ENCODE measurements at places on chromosomes 12 and 14.

- no peak for DNase-seq
Measured at GRCh38 chr12:57741413-57741789, 2.9 kb upstream of the AGAP2 start.

DNA sequence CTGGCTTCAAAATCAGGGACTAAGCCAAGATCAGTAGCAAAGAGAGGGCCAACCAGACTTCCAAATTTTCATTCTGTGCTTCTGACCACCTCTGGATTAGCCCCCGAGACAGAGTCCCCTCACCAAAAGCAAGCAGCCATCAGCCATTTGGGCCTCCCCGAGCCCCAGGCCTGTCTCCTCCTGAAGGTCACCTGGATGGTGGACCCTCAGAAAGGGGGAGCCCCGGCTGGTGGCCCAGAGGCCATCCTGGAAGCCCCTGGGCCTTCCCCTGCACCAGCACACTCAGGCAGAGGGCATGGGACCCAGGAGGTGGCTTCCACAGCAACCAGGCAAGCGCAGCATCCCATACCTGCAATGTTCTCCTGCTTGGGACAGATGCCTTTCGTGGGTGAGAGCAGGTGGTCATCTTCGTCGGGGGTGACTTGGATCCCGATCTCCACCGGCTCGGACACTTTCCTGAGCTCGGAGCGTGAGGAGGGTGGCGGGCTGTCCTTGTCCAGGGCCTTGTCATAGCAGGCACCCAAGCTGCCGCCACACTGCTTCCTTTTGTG lies 14.8 kb downstream of the BCL11B start:
- DNase-seq, result peak; percentile 8

- no peak for DNase-seq
Measured at GRCh38 chr12:120049426-120049825, 60.4 kb downstream of the BICDL1 start.

GRCh38 chr12:64656429-64656828 lies 46.1 kb downstream of the RASSF3 start:
- no peak for DNase-seq

DNA sequence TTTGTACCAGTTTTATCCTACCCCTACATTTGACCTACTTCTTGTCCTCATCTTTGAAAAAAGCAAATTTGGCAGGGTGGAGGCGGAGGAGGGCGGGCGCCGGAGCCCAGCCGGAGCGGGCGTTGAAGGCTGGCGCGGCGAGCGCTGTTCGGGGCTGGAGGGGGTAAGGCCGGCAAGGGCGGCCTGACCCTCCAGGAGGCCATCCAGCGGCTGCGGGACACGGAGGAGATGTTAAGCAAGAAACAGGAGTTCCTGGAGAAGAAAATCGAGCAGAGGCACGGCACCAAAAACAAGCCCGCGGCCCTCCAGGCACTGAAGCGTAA lies 27.2 kb downstream of the FBXO34 start:
- DNase-seq, result no peak

DNA sequence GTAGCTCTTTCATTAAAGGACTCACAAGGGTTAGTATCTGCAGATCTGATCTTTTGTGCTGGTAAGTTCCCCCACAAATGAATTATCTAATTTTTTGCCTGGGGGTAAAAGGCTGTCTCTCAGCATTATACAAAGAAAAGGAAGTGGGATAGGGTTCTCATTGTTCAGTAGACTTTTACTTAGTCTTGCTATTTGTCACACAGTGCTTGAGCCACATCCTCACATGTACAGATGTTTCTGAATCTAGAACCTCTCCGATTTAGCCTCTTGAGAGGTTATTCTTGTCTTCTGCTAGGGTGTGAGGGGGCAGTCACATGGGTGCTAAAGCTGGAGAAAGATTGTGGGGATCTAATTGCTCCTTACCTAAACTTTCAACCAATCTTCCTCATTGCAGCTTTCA lies 93.0 kb downstream of the SLC41A2 start:
- no peak for DNase-seq

DNA sequence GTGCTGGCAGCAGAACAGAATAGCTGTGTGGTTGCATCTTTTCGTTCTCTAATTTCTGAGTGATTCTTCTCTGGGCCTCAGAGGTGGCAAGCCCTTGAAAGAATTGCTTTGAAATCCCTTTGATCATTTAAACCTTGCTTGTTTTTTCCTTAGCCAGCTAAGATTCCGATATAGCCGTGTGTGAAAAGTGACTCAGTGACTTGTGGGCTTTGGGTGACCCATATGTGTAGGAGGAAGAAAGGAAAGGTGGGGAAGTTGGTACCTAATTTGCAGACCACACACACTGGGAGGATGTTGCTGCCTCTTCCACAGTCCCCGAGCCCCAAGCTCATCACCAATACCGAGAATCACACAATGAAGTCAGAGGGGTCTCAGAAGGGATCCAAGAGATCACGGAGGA lies 18.8 kb downstream of the SLC24A4 start:
- DNase-seq, result peak; percentile 11

DNA sequence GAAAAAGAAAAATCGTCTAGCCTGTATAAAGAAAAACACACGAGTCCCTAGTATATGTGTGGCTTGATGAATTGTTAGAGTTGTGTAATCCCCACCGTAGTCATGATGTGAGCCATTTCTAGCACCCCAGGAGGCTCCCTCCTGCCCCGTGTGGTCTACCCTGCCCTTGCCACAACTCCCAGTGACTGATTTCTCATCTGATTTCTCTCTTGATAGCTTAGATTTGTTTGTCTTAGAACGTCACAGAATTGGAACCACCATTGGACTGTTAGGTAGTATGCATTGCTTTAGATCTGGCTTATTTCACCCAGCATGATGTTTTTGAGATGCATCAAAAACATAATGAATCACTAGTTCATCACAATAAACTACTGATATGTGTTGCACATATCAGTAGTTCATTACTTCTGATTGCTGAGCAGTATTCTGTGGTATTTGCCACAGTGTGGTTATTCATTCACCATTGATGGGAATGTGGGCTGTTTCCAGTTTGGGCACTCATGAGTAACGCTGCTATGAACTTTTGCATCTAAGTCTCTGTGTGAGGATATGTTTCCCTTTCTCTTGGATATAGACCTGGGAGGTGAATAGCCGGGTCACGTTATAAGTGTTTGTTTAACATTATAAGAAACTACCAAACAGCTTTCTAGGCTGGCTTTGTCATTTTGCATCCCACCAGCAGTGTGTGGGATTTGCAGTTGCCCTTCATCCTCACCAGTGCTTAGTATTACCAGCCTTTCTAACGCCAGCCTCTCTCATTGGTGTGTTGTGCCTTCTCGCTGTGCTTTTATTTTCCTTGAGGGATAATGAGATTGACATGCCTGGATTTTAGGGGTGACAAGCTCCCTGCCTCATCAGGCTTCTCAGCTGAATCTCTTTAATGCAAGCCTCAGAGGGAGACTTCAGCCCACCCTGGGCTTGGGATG lies 31.9 kb upstream of the NCOR2 start:
- DNase-seq, result no peak

DNA sequence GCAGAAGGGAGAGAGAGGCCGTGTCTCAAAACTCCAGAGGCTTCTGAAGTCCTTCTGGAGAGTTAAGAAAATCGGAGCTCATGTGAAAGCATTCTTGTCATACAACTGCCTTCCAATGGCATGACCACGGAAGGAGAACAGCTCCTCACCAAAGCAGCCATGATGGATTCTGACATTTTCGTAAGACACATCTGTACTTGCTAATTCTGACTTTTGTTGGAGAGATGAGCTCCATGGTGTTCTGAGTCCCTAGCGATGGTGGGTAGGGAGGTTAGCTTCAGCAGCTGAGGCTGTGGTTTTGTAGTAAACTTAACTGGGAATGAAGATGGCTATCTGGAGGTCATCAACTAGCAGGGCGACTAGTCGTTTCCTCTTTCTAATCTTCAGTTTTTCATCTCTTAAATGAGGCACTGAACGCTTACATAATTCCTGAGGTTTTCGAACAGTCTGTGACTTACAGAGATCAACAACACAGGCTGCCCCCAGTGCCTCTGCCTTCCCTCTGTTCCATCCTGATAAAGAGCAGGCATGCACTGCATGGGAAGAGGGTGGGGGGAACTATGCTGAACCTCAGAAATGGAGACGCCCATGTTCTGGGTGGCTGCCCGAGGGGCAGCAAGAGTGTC lies 28.6 kb upstream of the DICER1 start:
- no peak for DNase-seq

- DNase-seq, result no peak
Measured at GRCh38 chr12:53950437-53950773, 4.3 kb upstream of the HOXC12 start.

- no peak for DNase-seq
Measured at GRCh38 chr14:63435204-63435603, 108.0 kb downstream of the PPP2R5E start.

DNA sequence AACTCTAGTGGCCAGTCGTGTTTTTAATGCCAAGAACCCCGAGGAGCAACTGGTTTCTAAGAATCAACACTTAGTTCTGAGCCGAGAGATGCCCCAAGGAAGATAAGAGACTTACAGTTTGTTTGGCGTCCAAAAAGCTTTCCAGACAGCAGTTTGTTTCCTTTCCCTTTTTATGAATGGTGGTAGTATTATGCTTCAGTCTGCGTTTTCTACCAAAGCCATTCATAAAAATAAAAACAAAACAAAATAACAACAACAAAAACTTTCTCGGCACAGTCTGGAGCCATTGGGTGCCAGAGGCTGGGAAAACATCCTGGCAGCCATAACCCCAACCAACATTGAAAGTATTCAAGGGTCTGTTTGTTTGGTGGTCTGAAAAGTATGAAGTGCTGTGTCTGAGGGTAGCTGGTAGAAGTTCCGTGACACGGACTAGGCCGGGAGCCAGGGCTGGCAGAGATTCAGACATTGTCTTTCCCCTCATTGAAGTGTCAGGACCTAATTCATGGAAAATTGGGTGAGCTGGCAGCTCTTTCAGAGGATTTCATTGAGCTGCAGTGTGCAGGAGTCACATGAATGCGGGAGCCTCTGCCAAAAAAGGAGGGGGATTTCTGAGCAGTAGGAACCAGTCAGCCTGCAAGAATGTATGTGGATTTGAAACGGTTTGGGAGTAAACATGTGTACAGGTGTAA lies 124.2 kb downstream of the HMGA2 start:
- no peak for DNase-seq

GRCh38 chr12:79127271-79127751 lies 262.7 kb downstream of the SYT1 start:
- DNase-seq, result no peak

GRCh38 chr14:61254808-61255526 lies 26.2 kb downstream of the TMEM30B start:
- DNase-seq, result no peak

- no peak for DNase-seq
Measured at GRCh38 chr12:75917715-75918114, 113.9 kb downstream of the PHLDA1 start.

GRCh38 chr12:12524128-12524527 lies 38.5 kb downstream of the DUSP16 start:
- no peak for DNase-seq

- DNase-seq, result no peak
Measured at GRCh38 chr14:59195912-59196311, 7.4 kb downstream of the DAAM1 start.

DNA sequence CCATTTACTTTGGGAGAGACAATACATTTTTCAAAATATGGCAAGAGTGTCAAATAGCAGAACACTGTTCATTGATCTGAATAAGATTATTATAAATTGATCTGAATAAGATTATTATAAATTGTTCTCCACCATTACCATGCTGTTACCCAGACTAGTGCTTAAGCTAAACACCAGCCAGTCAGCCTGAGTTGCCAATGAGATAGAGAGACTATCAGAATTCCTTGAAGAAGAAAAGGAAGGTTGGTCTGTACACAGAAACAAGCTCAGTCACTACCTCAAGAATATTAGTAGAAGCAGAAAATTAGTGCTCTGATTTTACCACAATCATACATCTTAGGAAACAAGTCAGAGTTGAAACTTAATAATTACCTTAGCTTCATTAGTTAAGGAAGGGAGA lies 469.8 kb downstream of the FOXG1 start:
- no peak for DNase-seq

GRCh38 chr12:42862055-42862454 lies 272.5 kb upstream of the PRICKLE1 start:
- DNase-seq, result no peak

GRCh38 chr12:42793166-42793565 lies 203.6 kb upstream of the PRICKLE1 start:
- no peak for DNase-seq

DNA sequence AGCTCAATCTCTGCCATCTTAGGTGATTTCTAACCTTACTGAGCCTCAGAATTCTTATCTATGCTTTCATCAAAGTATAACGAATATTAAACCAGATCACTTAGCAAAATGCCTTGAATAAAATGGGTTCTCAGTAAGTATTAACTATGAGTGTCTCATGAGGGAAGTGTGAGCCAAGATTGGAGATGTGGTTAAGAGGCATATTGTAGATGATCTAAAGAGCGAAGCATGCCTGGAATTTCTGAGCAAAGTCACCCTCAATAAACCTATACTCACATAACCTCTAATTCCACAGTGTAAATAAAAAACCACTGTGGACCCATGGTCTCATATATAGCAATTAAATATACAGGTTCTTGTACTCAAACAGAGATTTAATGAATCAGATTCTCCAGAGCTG lies 193.1 kb upstream of the FSCB start:
- DNase-seq, result no peak

- no peak for DNase-seq
Measured at GRCh38 chr12:117452112-117452511, 90.7 kb upstream of the NOS1 start.

DNA sequence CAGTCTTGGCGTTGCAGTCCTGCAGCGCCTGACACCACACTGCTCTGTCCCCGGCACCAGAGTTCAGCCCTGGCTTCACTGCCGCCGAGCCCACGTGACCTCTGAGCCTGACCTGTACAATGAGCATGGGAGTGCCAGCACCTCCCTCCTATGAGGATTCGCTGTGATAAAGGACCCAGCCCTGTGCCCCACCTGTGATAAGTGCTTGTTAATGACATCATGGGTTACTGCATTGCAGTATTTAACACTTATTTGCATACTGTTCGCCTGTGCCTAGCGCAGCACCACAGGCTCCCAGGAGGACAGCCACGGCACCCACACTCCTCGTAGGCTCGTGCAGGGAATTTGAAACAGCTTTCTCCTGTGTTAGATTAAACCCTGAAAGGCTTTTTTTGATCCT lies 118.2 kb upstream of the GSC start:
- DNase-seq, result no peak

- DNase-seq, result no peak
Measured at GRCh38 chr14:26709019-26709418, 111.2 kb upstream of the NOVA1 start.

- no peak for DNase-seq
Measured at GRCh38 chr12:66280561-66280960, 21.7 kb upstream of the HELB start.

DNA sequence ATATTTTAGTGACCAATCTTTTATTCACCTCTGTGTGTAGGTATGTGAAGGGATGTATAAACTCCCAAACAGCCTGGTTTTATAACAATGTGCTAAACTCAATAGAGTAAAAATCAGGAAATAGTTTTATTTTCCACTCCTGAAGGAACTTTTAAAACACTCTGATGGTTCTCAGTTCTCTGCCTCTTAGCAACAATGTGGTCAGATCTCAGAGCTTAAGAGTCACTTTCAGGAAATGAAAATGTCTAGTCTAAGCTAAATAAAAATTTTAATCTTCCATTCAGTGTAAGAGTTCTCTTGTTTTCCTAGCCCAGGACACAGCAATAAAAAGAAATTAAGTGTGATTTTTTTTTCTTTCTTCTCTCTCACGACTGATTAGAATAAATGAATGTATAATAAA lies 718.0 kb downstream of the C12orf50 start:
- no peak for DNase-seq

GRCh38 chr12:100539202-100539601 lies 34.3 kb upstream of the GAS2L3 start:
- DNase-seq, result peak; percentile 10

- no peak for DNase-seq
Measured at GRCh38 chr14:75609606-75610475, 31.4 kb downstream of the FLVCR2 start.

GRCh38 chr12:11014234-11014633 lies 8.2 kb downstream of the TAS2R19 start:
- DNase-seq, result no peak

All from stimulated activated CD4-positive, alpha-beta T cell treated with anti-CD3 and anti-CD28 coated beads, Interleukin-4, amount 100 ng/mL, for 1 hour (primary cell).